CD4-positive, CD25-positive, alpha-beta regulatory T cell (primary cell): ENCODE measurements at places on chromosomes 5 and 9. TPM values are rescaled to one million over a fixed set of nuclear protein-coding genes. Genes with fewer than 3 reads are reported as not detected.

GRCh38 chr5:146005723-146006122 lies 69.3 kb downstream of the SH3RF2 start:
- no peak overlapping the region for H3K4me3 ChIP-seq
- H3K27me3 ChIP-seq, result no peaks in the 10 kb centered on the region
- H3K36me3 ChIP-seq, result no peaks in the 10 kb centered on the region
- H3K4me1 ChIP-seq, result no peaks in the 10 kb centered on the region
- DNase-seq, result no peak
- no peak overlapping the region for H3K27ac ChIP-seq

DNA sequence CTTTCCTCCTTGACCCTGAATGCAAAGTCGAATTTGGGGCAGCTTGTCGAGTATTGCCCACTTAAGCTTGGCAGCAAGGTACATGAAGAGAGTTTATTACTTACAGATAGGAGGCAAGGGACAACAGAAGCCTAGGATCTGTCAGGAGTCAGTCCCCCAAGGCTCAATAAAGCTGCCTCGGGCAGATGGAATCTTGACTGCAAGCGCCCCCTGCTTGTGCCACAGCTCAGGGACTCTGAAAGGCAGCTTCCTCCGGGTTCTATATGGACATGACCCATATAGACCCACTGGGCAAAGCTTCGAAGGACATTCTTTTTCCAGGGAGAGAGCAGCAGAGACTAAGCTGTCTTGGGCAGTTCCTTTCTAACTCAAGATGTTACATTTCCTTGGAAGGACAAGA lies 971.5 kb downstream of the EFNA5 start:
- DNase-seq, result no peak
- no peak overlapping the region for H3K27ac ChIP-seq
- no peaks in the 10 kb centered on the region for H3K27me3 ChIP-seq
- H3K4me1 ChIP-seq, result no peaks in the 10 kb centered on the region
- no peak overlapping the region for H3K4me3 ChIP-seq

- peaks cover 11% of the 10 kb centered on the region for H3K36me3 ChIP-seq
- peak within 1 kb of the TSS; percentile 85 for H3K27ac ChIP-seq
- H3K4me1 ChIP-seq, result peaks cover 53% of the 10 kb centered on the region
- H3K4me3 ChIP-seq, result peak within 1 kb of the TSS; percentile 88
Observed at GRCh38 chr5:141636413-141637122, at the start of the genes HDAC3 and RELL2. TSS of gene HDAC3 (minus strand) at chr5:141636849. CDS start at chr5:141636790, 59 bp downstream. TSS of gene RELL2 (plus strand) at chr5:141636997. CDS start at chr5:141638226, 1,229 bp downstream.

The IL3 gene
- not detected for polyA plus RNA-seq

- H3K4me1 ChIP-seq, result no peaks in the 10 kb centered on the region
- no peaks in the 10 kb centered on the region for H3K27me3 ChIP-seq
- DNase-seq, result no peak
- H3K27ac ChIP-seq, result no peak overlapping the region
- no peaks in the 10 kb centered on the region for H3K36me3 ChIP-seq
Observed at GRCh38 chr5:73022471-73023169, 66.8 kb downstream of the FCHO2 start.

The CDKN2AIPNL gene
- 29.4 TPM for polyA plus RNA-seq

GRCh38 chr5:148723143-148723542 lies 68.8 kb upstream of the HTR4 start:
- no peak overlapping the region for H3K27ac ChIP-seq
- peaks cover 8% of the 10 kb centered on the region for H3K27me3 ChIP-seq
- H3K4me1 ChIP-seq, result no peaks in the 10 kb centered on the region
- no peak for DNase-seq
- no peaks in the 10 kb centered on the region for H3K36me3 ChIP-seq

The RMI1 gene
- 5.5 TPM for polyA plus RNA-seq

- H3K4me3 ChIP-seq, result no peak overlapping the region
- H3K4me1 ChIP-seq, result no peaks in the 10 kb centered on the region
- H3K27ac ChIP-seq, result no peak overlapping the region
- no peak for DNase-seq
- no peaks in the 10 kb centered on the region for H3K36me3 ChIP-seq
Observed at GRCh38 chr5:170355601-170356098, 33.5 kb downstream of the KCNMB1 start.

GRCh38 chr9:121826711-121827110 lies 175.3 kb downstream of the DAB2IP start:
- H3K4me3 ChIP-seq, result no peak overlapping the region
- no peak overlapping the region for H3K27ac ChIP-seq
- no peaks in the 10 kb centered on the region for H3K36me3 ChIP-seq
- DNase-seq, result no peak

The BRD3 gene
- 11.1 TPM for polyA plus RNA-seq

DNA sequence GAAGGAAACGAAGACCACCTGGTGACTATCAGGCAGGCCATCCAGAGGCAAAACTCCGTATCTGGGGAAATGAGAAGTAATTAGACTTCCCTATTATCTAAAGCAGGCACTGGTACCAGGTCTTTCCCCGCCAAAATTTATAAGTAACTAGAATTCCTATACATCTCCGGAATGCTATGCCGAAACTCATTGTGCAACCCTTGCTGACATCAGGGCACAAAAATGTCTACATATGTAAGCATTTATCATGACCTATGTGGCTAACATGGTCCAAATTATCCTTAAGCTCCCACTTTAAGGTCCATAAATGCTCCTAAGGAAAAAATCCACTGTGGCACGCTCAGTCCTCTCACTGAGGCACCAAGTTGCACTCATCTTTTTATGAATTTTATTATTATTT lies 17.8 kb downstream of the ACTL7B start:
- no peaks in the 10 kb centered on the region for H3K4me1 ChIP-seq
- no peaks in the 10 kb centered on the region for H3K27me3 ChIP-seq
- no peak overlapping the region for H3K4me3 ChIP-seq
- DNase-seq, result no peak

- no peak for DNase-seq
- H3K36me3 ChIP-seq, result no peaks in the 10 kb centered on the region
- H3K4me1 ChIP-seq, result no peaks in the 10 kb centered on the region
- no peak overlapping the region for H3K27ac ChIP-seq
- peaks cover 15% of the 10 kb centered on the region for H3K27me3 ChIP-seq
- H3K4me3 ChIP-seq, result no peak overlapping the region
Observed at GRCh38 chr5:73367650-73368049, 80.9 kb downstream of the FOXD1 start.

The FBP1 gene
- polyA plus RNA-seq, result 6.7 TPM

DNA sequence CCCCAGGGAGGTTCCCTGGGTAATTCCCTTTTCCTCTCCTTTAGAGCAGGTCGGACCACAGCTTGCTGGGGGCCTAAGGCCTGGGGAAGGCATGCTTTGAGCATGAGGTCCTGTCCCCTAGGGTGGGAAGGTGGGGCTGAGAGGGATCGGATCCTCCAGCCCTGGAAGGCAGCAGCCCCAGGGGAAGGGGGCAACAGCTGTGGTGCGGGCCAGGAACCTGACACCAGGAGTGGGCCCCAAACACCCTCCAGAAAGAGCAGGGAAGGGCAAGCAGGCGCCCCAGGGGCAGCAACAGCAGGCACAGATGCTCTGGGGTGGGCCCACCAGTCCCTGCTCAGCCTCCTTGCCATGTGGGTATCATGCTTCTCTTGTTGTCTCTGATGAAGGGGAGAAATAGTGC lies 3.2 kb upstream of the CORO2A start:
- no peak overlapping the region for H3K27ac ChIP-seq
- no peaks in the 10 kb centered on the region for H3K27me3 ChIP-seq
- no peak overlapping the region for H3K4me3 ChIP-seq
- H3K36me3 ChIP-seq, result no peaks in the 10 kb centered on the region
- peaks cover 22% of the 10 kb centered on the region for H3K4me1 ChIP-seq
- no peak for DNase-seq

DNA sequence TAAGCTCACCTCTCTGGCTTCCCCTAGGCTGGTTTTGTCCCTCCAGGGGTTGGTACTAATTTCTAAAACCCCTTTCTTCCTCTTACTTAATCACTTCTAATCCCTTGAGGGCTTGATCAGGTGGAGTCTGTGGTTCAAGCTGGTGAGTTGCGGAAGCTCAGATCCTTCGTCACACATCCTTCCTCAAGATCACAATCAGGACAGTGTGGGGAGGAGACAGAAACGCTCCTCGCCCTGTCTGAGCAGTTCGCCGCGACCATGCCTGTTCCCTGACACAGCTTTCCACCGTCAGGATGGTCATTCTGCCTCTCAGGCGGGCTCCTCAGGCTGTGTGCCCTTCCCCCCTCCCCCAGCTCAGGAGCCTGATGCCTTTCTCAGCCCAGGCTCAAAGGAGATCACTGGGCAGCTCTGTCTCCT lies 24.3 kb downstream of the CPLX2 start:
- peak; percentile 61 for DNase-seq
- peaks cover 21% of the 10 kb centered on the region for H3K4me1 ChIP-seq

DNA sequence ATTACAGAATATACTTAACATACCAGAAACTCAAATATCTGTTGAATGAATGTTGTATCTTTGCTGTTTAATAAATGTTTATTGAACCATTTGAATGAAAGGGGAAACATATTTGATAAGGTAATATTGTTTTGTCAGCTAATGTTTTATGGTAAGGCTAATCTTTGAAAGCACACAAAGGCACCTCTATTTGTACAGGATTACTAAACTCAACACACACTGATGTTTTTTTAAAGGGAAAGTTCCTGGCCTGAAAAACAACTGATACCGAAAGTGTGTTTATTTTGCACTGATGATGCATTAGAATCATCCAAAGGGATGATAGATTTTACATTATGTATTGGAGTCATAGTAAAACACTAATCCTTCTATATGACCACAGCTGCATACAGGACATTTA lies 82.5 kb downstream of the ADCY2 start:
- no peaks in the 10 kb centered on the region for H3K4me1 ChIP-seq
- no peaks in the 10 kb centered on the region for H3K36me3 ChIP-seq
- H3K27me3 ChIP-seq, result no peaks in the 10 kb centered on the region
- H3K27ac ChIP-seq, result no peak overlapping the region

- DNase-seq, result no peak
- no peak overlapping the region for H3K4me3 ChIP-seq
- no peak overlapping the region for H3K27ac ChIP-seq
- H3K27me3 ChIP-seq, result no peaks in the 10 kb centered on the region
Observed at GRCh38 chr5:149455889-149456409, 76.9 kb upstream of the IL17B start.

- no peak overlapping the region for H3K27ac ChIP-seq
- H3K36me3 ChIP-seq, result no peaks in the 10 kb centered on the region
- no peak for DNase-seq
- H3K27me3 ChIP-seq, result no peaks in the 10 kb centered on the region
- no peaks in the 10 kb centered on the region for H3K4me1 ChIP-seq
Observed at GRCh38 chr9:581673-582497, 259.6 kb upstream of the DMRT1 start.
